Right cardiac atrium (tissue), 5 donors: ENCODE measurements at places on chromosomes 7 and 10. TPM values are rescaled to one million over a fixed set of nuclear protein-coding genes. Genes with fewer than 3 reads are reported as not detected.

MSMB gene
- total RNA-seq = not detected

OR2A12 gene
- not detected for total RNA-seq

PON1 gene
- total RNA-seq = not detected

PSD gene
- total RNA-seq = 4.6 TPM

HIBADH gene
- total RNA-seq = 57.7 TPM

GBX1 gene
- total RNA-seq = not detected

HYCC1 gene
- 34.1 TPM for total RNA-seq

MRLN gene
- not detected for total RNA-seq

COX19 gene
- 8.8 TPM for total RNA-seq

ATP6V0A4 gene
- total RNA-seq = not detected

MYH16 gene
- not detected for total RNA-seq

UPK3B gene
- total RNA-seq = 0.48 TPM

NUTM2B gene
- total RNA-seq = 2.7 TPM

SLC16A9 gene
- 1.4 TPM for total RNA-seq

GNB2 gene
- 128 TPM for total RNA-seq

DRGX gene
- total RNA-seq = not detected

OR13A1 gene
- total RNA-seq = not detected

LRRC18 gene
- not detected for total RNA-seq

HEPACAM2 gene
- total RNA-seq = not detected

PLXNA4 gene
- total RNA-seq = 12.2 TPM

PARP12 gene
- 9.9 TPM for total RNA-seq

GPR15LG gene
- total RNA-seq = not detected
